G401 (cell line): ENCODE measurements at places on chromosomes 5 and 9. TPM values are rescaled to one million over a fixed set of nuclear protein-coding genes. Genes with fewer than 3 reads are reported as not detected.

DNA sequence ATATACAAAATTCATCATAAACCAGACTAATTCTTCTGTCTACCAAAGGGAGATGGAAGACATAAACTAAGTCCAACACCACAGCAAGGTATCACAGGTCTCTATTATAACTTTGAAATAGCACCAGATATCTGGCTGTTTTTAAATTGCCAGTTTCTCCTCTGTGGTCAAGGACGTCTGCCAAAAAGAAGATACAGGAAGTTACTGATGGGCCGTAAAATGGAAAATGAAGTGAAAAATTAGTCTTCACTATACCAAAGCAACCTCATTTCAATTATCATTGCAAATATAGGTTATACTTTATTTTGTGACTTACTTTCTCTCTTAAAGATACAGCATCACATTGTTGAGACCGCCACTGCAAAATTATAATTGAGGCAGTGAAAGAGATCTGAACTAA is 225.5 kb downstream of the NDUFS4 start:
- DNase-seq = no peak

- DNase-seq = peak; percentile 90
Observed at GRCh38 chr5:73280386-73280785, 107.4 kb downstream of the TMEM174 start.

GRCh38 chr5:168347368-168348083 is 56.1 kb downstream of the WWC1 start:
- DNase-seq = no peak

- no peak for DNase-seq
Observed at GRCh38 chr9:134324359-134325095, 1.7 kb upstream of the RXRA start.

DNA sequence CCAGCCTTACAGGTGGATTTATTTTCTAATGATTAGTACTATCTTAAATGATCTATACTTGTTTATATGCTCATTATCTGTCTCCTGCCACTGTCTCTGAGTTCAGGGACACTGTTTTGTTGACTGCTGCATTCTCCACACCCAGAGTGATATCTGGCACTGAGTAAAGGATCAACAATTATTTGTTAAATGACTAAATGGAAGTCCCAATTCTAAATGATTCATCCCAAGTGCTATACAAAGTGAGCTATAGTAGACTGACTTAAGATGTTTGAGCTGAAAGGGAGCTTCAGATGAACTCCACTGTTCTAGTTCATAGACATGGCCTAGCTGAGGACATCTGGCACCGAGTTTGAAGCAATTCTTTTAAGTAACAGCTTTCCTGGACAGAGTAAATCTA is 40.5 kb downstream of the ITGA2 start:
- DNase-seq = no peak

GRCh38 chr5:38479315-38479904 is 77.0 kb downstream of the LIFR start:
- no peak for DNase-seq

- DNase-seq = no peak
Observed at GRCh38 chr5:72951671-72952468, 4.0 kb upstream of the FCHO2 start.

DNA sequence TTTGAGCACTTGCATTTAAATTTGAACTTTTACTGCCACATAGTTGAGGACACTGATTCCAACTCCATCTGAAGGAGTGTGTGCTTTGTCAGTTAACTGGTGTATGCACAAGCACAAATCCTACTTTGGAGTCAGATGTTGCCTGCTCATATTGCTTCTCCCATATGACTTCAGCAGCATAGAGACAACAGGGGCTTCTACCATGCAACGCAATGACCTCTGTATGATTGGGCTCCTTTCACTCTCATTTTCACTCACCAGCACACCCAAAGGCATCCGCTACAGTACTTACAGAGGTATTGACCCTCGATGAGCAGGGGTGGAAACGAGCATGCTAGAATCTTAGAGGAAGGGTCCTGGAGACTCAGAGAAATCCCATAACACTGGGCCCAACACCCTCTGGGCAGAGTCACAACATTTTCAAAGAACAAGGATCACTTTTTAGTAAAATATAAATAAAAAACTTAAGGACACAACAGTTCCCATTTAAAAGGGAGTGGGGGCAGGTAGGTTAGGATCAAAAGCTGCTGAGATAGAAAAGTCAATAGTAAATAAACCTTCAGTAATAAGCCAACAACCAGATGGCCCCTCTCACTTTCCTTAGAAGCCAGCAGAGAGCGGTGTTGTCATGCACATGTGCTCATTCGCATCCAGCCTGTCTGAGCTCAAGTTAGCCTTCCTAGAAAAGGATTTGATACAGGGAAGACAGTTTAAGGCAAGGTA is 203.8 kb downstream of the SNCAIP start:
- peak; percentile 27 for DNase-seq

DNA sequence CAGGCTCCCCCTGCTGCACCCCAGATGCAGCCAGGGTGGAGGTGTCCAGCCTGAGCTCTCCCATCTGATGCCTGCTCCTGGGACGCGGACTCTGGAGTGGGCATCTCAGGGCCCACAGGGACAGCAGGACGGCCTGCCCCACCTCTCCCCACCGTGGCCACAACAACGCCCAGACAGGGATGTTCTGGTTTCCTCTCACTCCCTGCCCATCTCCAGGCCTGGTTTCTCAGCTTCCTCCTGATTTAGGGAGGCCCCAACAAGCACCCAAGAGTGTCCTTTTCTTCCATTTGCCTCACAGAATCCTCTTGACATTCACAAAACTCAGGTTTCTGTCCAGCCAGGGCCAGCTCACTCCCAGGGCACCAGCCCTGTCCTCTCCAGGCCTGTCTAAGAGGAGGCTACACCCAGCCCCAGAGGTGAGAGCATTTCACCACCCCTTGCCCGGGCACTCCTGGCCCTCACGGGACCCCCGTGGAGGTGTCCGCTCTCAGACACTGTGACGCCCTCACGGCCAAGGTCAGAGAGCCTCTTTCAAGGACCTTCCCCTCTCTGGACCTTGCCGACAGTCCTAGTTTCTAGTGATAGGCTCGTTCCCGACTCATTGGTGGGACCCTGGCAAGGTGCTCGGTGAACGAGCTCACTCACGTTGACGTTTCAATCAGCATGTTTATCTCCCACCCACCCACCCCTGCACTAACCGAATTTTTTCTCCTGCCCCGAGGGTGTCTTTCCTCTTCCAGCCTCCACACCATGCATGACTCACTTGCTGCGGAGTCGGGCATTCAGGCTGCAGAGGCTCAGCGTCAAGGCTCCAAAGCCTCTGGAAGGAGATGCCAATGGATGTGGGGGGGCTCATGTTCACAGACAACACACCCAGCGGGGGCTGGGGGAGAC is 62.0 kb upstream of the UNC5A start:
- DNase-seq = no peak

GRCh38 chr9:96858670-96859069 is 4.4 kb upstream of the ZNF782 start:
- DNase-seq = no peak

Gene PROB1
- 0.55 and 0.78 TPM in 2 replicates for total RNA-seq

Gene PCDHA9
- total RNA-seq = not detected in 2 replicates

Gene ANKS6
- total RNA-seq = 55.6 and 59.3 TPM in 2 replicates

Gene MRRF
- 36.3 and 88.6 TPM in 2 replicates for total RNA-seq

Gene QRFP
- total RNA-seq = not detected in 2 replicates

Gene SLC6A3
- total RNA-seq = not detected in 2 replicates
